HT-29 (cell line): ENCODE measurements at places on chromosomes 11 and 22. TPM values are rescaled to one million over a fixed set of nuclear protein-coding genes. Genes with fewer than 3 reads are reported as not detected.
A peak's percentile ranks its signal among the peaks of the same experiment; 100 is the strongest.

- peak; percentile 95 for DNase-seq
Observed at GRCh38 chr11:128506999-128507611, 80.3 kb downstream of the ETS1 start.

- no peak for DNase-seq
Observed at GRCh38 chr22:34841331-34841771, 224.6 kb upstream of the ISX start.

Gene NAALADL1
- 0.08 and 1.9 TPM in 2 replicates for total RNA-seq

GRCh38 chr11:20609727-20610707, 10.6 kb downstream of the SLC6A5 start:
- DNase-seq = peak; percentile 80

- no peak for DNase-seq
Observed at GRCh38 chr22:39429186-39429585, 27.6 kb upstream of the MGAT3 start.

Gene MAPK8IP2
- not detected in 2 replicates for total RNA-seq

- no peak for DNase-seq
Observed at GRCh38 chr11:86265194-86265593, 20.6 kb downstream of the EED start.

Gene NRXN2
- not detected in 2 replicates for total RNA-seq

DNA sequence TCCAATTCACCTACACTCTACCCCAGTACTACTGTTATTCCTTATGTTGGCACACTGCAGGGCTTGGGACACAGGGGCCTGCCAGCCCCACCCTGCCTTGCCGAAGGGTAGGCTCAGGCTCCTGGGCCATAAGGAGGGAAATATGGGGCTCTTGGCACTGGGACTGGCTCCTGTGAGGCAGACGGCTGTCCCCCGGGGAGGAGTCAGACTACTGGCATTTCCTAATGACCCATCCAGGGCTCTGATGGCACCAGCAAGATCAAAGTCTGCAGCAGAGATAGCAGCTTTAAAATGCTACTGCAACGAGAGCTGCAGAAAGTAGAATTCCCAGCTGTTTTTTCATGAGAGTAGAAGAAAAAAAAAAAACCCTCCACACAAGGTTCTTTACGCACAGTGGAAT, 42.2 kb upstream of the CYP2D6 start:
- DNase-seq = no peak

- no peak for DNase-seq
Observed at GRCh38 chr11:85718126-85718943, 32.3 kb upstream of the CCDC89 start.

Gene CYTH4
- not detected in 2 replicates for total RNA-seq

Gene LRRC74B
- total RNA-seq = 0.13 TPM in 1 of 2 replicates, not detected in the other

Gene RPS19BP1
- 250 and 300 TPM in 2 replicates for total RNA-seq

Gene EXPH5
- 9.8 and 10.6 TPM in 2 replicates for total RNA-seq

Gene SHISAL1
- not detected in 2 replicates for total RNA-seq

Gene ACRV1
- total RNA-seq = not detected in 2 replicates

DNA sequence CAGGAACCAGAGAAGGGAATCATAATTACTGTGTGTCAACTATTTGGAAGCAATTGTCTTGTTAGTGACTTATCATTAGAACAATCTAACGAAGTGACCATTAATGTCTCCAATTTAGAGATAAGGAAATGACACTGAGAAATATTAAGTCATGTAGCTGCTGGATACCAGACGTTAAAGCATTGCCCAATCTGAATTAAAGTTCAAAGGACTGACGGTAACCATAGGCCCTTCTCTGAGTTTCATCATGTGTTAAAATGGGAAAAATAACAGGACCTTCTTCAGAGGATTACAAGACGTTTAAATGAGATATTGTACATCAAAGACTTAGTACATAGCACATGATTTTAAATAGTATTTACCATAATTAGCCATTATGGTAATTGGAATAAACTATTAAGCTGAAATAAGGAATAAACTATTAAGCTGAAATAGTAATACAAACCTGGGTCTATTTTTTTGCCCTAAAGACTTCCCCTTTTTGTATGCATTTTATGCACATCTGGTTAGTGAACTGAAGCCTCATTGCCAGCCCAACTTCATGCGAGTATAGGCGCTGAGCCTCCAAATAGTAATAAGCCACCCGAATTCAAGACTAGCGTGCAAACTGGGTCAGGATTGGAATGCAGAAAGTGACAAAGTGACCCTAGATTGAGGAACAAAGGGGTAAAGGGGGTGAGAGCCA, 41.0 kb downstream of the GLYATL1 start:
- no peak for DNase-seq

GRCh38 chr11:76802151-76802550, 19.0 kb downstream of the TSKU start:
- no peak for DNase-seq

GRCh38 chr11:108324587-108324986, 101.7 kb downstream of the ATM start:
- DNase-seq = no peak

DNA sequence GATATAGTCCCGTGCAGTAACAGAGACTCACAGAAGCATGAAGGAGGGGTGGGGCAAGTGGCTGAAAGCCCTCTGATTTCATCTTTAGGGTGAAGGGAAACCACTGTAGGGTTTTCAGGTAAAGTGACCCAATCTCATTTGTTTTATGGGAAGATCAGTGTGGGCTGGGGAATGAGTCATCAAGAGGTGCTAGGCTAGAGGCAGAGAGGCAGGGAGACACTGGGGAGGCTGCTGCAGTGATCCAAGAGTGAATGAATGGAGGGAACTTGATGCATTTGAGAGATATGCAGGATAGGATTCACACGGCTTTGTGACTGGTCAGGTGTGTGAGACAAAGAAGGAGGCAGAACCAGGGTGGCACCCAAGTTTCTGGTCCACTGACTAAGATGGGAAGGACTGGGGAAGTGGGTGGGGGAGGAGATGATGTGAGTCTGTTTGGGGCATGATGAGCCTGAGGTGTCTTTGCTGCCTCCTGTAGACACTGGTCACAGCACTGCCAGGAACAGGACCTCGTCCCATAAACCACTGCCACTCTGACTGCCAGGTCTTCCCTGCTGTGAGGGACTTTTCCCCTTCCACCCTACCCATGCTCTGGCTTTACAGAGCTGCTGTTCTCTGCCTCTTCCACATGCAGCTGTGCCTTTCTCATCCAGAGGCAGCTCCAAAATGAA, 239.0 kb downstream of the TENM4 start:
- no peak for DNase-seq

Gene POU2AF2
- 6.3 and 6.5 TPM in 2 replicates for total RNA-seq

Gene CARD16
- not detected in 2 replicates for total RNA-seq

Gene XKR3
- total RNA-seq = not detected in 2 replicates

DNA sequence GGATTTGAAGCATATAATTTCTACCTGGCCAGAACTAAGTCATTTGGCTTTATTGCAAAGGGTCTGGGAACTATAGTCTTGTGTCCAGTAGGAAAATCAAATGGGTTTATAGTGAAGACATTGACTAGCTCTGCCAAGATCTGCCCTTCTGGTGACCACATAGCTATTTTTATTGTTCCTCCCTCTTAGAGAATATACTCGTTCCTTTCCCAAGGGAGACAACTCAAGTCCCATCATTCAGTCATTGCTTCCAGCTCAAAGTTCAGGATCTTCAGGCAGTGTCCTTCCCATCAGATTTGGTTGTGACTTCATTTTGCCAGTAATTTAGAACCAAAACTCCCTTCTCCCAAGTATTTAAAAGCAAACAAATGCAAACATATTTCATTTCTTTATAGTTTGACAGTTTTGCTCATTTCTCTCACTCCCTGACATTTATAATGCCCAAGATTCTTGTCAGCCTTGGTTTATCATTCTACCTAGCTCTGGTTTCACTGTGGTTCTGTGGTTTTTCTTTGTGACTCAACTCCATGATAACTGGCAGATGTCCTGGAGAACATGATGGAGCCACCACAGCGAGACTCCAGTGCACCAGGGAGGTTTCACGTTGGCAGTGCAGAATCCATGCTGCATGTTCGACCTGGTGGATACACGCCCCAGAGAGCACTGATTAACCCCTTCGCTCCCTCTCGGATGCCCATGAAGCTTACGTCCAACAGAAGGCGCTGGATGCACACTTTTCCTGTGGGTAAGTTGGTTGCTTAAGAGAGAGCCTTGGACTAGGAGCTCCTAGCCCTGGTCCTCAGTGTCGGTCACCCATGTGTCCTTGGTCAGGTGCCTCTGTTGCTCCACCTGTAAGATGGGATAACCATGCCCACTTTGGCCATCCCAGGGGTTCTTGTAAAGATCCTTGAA, 64.9 kb downstream of the DEPDC5 start:
- no peak for DNase-seq

DNA sequence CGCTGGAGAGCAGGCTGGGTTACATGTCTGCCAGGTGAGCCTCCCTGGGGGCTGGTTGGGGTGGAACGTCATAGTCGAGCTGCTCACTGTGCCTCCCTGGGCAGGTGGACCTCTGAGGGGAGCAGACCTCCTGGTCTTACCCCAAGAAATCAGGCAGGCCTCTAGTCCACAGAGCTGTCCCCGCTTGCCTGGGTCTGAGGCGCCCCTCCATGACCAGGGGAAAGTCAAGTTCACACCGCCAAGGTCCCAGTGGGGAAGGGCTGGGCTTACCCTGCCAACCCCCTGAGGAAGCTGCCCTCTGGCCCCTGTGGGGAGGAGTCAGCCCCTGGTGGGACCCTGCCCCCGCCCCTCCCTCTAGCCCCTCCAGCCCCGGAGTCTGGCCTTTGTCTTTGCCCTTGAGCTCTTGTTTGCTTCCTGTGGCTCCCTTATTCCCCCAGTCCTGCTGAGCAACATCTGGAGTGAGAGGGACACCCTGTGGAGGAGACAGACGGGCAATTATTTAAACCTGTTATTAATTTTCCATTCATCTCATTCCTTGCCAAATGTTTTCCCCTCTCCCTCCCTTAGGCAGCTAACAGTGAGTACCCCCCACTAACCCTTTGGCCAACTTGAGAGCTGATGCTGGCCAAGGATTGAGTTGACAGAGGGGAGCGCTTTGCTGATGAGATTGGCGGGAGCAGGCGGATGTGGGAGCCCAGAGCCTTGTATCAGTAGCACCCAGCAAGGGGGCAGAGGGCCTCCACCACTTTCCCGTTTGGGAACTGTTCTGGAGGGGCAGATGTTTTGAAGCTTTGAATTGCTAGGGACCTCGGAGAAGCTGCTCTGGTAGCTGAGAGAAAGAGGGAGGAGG, 83.4 kb downstream of the CEP164 start:
- no peak for DNase-seq
